ENCODE measurements at places on chromosomes 12 and 14. TPM values are rescaled to one million over a fixed set of nuclear protein-coding genes. Genes with fewer than 3 reads are reported as not detected.

DNA sequence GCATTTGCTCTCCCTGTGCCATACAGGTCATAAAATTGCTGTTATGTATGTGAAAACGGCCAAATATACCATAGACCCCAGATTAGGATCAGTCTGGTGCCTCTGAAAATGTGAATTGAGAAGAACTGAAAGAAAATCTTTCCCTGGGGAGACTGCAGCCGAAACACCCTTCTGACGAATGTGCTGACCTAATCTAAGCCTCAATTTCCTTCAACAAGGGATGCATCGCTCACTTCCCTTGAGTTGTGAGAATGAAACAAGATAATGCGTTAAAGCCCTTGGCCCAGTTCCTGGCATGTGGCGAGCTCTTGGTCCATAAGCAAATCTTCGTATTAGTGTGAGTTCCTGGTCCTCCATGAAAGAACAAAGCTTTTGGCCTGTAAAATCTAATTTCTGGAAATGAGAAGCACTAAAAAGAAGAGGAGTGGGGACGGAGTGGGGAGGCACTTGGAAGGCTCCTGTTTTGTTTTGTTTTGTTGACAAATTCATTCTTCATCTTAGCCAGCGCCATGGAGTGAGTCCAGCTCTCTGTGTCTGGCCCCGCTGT lies 49.5 kb upstream of the RTRAF start:
- H3K27me3 ChIP-seq, result peaks cover 3% of the 10 kb centered on the region
- no peaks in the 10 kb centered on the region for H3K36me3 ChIP-seq
- no peak overlapping the region for H3K4me3 ChIP-seq
- no peak overlapping the region for H3K27ac ChIP-seq
- H3K4me1 ChIP-seq, result no peaks in the 10 kb centered on the region

The OTOGL gene
- total RNA-seq, result not detected

DNA sequence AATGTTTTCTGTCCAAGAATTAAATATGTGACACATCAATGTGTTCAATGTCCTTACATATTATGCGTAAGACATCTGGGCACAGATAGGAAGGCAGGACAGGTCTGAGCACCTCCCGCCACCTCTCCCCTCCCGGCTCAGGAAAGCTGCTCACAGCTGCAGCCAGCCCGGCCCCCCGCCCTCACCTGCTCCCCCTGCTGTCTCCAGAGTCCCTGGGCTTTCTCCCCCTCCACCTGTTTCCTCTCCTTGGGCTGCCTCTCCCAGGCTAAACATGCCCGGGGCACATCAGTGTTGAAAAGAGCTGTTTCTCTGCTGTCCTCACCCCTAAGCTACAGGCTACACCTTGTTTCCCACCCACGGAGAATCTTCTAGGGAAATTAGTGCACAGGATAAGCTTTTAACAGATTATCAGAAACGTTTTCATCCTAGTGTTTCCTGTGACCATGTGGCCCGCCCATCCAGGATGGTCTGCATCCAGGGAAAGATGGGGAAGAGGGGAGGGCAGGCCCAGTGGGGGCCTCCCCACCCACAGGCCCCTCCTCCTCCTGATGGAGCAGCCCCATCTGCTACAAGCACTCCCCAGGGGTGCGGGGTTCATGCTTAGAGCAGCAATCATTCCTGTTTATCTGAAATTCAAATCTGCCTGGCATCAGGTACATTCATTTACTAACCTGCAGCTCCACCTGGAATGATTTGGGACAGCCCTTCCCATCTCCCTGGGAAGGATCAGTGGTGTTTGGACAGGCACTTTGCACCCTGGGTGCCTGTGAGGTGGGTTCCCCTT lies 273.8 kb upstream of the SFSWAP start:
- H3K4me1 ChIP-seq, result peaks cover 20% of the 10 kb centered on the region
- H3K36me3 ChIP-seq, result no peaks in the 10 kb centered on the region
- H3K4me3 ChIP-seq, result no peak overlapping the region
- no peaks in the 10 kb centered on the region for H3K27me3 ChIP-seq

DNA sequence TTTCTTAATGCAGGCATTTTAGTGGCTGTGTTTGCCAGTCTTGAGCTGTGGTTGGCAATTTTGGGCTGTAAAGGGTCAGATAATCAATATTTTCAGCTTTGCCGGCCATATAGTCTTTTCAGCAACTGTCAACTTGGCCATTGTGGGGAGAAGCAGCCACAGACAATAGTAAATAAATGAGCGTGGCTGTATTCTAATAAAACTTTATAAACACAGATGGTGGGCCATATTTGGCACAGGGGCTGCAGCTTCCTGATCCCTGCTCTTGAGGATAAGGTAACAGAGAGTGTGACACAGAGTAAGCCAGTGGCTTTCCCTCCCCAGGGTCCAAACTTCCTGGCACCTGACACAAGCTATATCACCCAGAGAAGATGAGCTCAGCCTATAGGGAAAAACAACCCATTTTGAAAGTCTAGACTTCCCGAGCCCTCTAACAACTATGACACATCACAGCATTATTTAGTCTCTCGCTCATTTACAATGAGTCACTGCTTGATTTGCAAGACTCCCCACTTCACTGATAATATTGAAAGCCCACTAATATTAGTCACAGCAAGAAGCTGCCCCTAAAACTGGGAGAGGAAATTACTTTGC lies 163.1 kb upstream of the TMPO start:
- no peak for DNase-seq
- no peaks in the 10 kb centered on the region for H3K4me1 ChIP-seq
- H3K27me3 ChIP-seq, result no peaks in the 10 kb centered on the region
- H3K4me3 ChIP-seq, result no peak overlapping the region
- H3K36me3 ChIP-seq, result no peaks in the 10 kb centered on the region

GRCh38 chr14:103533137-103533998 lies 4.4 kb downstream of the TRMT61A start:
- no peaks in the 10 kb centered on the region for H3K27me3 ChIP-seq
- H3K4me1 ChIP-seq, result peaks cover 82% of the 10 kb centered on the region
- H3K36me3 ChIP-seq, result peaks cover 51% of the 10 kb centered on the region
- no peak overlapping the region for H3K27ac ChIP-seq

- H3K36me3 ChIP-seq, result no peaks in the 10 kb centered on the region
- no peak overlapping the region for H3K4me3 ChIP-seq
- DNase-seq, result no peak
- no peaks in the 10 kb centered on the region for H3K4me1 ChIP-seq
- no peak overlapping the region for H3K27ac ChIP-seq
- no peaks in the 10 kb centered on the region for H3K27me3 ChIP-seq
These were observed 124.1 kb upstream of the E2F7 start for GRCh38 chr12:77189458-77189857.

- peaks cover 42% of the 10 kb centered on the region for H3K4me1 ChIP-seq
- peak overlapping the region; percentile 96 for H3K27ac ChIP-seq
- H3K4me3 ChIP-seq, result peak overlapping the region; percentile 23
- DNase-seq, result peak; percentile 94
These were observed 71.8 kb downstream of the NINJ2 start for GRCh38 chr12:591167-592023.

DNA sequence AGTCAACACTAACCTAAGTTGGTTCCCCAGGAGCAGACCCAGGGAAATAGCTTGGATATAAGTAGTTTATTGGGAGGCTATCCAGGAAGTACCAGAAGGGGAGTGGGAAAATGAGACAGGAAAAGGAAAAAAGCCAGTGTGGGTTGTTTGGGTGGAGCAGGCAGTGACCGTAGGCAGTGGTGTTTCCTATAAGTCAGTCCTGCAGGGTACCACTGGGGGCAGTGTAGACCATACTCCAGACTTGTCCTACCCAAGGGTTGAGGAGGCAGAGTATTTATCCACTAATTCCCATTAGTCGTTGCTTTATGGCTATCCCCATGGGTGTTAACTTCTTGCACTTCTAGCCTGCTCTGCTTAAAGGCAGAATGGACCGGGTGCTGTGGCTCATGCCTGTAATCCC lies 6.4 kb upstream of the CCDC60 start:
- H3K36me3 ChIP-seq, result no peaks in the 10 kb centered on the region
- no peaks in the 10 kb centered on the region for H3K27me3 ChIP-seq
- no peak overlapping the region for H3K27ac ChIP-seq
- no peaks in the 10 kb centered on the region for H3K4me1 ChIP-seq
- peak; percentile 37 for DNase-seq

DNA sequence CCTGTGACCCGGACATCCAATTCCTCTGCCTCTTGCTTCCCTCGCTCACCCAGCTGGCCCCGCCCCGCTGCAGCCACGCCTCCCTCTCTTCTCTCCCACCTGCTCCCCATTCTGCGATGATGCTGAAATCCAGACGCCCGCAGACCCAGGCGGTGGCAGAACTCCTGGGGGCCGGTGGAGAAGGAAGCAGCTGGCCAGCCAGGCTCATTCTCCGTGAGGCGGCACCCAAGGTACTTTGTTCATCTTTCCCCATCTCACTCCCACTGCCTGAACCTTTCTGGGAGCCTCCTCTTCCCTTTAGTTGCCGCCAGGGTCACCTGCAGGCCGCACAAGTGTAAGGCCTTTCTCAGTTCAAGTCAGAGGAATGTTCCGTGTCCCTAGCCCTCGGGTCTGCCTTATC lies 35.7 kb downstream of the FOXN4 start:
- no peak overlapping the region for H3K4me3 ChIP-seq
- DNase-seq, result no peak

The NANOG gene
- 0.04 TPM for total RNA-seq

The HCFC2 gene
- 3.8 TPM for total RNA-seq

DNA sequence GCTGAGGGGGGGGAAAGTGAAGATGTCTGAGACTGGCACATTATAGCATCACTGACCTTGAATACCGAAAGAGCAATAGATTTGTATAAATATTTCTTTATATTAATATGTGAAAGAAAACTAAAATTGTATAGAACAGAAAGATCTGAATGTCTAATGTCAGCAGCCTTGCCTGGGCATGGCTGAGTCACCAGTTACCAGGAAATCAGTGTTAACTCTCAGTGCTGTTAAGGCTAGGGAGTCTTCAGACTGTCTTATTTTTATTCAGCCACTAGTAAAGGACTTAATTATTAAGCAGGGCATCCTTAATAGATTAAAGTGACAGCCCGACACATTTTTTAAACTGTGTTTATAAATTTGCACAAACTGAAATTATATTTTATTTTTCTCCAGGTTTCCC lies 122.9 kb upstream of the AEBP2 start:
- H3K27me3 ChIP-seq, result no peaks in the 10 kb centered on the region
- H3K27ac ChIP-seq, result no peak overlapping the region
- no peaks in the 10 kb centered on the region for H3K4me1 ChIP-seq
- DNase-seq, result no peak
- H3K36me3 ChIP-seq, result no peaks in the 10 kb centered on the region
- no peak overlapping the region for H3K4me3 ChIP-seq

The SRGAP1 gene
- 0.09 TPM for total RNA-seq

The RAPGEF3 gene
- 0.78 TPM for total RNA-seq

The KLRF1 gene
- 0.72 TPM for total RNA-seq

The JPH4 gene
- 0.13 TPM for total RNA-seq

DNA sequence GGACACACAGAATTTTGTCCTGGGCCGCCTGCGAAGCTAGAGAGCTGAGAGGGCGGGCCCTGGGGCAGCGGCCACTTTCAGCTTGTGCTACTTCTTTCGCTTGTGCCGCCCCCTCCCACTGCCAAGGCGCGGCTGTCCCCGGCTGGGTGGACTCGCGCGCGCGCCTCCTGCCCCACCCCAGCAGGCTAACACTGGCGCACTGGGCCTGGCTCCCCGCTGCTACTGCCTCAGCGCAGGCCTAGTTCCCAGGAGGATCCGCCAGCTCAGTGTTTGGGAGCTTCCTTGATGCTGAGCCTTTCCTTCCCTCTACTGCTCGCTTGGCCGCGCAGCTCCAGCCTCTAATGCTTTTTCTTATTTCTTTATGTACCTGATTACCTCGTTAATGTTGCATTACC lies 27.4 kb upstream of the METAP2 start:
- H3K36me3 ChIP-seq, result no peaks in the 10 kb centered on the region
- no peak overlapping the region for H3K27ac ChIP-seq
- DNase-seq, result peak; percentile 40
- H3K4me3 ChIP-seq, result no peak overlapping the region
- peaks cover 11% of the 10 kb centered on the region for H3K27me3 ChIP-seq

The NIN gene
- 7.4 TPM for total RNA-seq

- peaks cover 3% of the 10 kb centered on the region for H3K4me1 ChIP-seq
- peak overlapping the region; percentile 53 for H3K4me3 ChIP-seq
- DNase-seq, result no peak
- peaks cover 16% of the 10 kb centered on the region for H3K36me3 ChIP-seq
- H3K27me3 ChIP-seq, result no peaks in the 10 kb centered on the region
These were observed 439 bp upstream of the ANAPC5 start for GRCh38 chr12:121352682-121353018.

DNA sequence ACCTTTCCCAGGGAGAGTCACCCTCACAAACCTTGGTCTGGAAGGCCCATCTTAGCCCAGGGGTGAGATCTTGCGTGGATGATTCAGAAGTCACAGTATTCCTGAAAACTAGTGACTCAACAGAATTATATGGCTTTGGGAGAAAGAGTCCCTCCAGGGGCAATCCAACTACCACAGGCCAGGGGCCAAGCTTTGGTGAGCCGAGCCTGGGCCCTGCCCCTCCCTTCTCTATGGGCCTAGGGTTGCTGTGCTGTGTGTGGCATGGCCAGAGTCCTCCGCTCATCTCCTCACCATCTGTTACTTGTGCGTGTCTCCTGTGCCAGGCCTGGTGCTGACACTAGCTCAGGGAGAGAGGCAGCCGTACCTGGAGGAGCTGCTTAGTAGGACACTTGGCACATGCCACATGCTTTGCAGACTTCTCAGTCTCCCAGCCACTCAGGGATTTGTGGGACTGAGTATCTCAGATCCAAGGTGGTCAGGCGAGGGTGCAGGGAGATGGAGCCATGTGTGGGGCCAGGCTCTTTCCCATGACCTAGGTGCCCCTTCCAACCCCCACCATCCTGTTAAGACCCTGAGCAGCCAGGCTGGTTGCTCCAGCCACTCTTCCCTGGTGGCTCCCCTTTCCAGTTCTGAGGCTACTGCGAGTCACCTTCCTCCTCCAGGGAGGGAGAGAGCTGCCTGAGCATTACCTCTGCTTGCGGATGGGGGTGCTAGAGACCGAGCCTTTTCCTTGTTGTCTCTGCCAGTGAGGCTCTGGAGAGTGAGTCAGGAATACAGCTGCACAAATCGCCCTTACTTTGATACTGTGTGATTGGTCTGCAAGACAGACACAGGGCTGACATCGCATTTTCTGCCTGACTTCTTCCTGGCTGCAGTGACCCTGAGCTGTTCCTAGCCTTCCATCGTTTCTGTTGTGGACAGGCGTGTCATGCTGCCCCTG lies 94.1 kb downstream of the SLC25A47 start:
- peak overlapping the region; percentile 48 for H3K27ac ChIP-seq
- DNase-seq, result peak; percentile 81
- H3K4me1 ChIP-seq, result peaks cover 9% of the 10 kb centered on the region
- no peaks in the 10 kb centered on the region for H3K36me3 ChIP-seq

The MYF5 gene
- not detected for total RNA-seq

- no peaks in the 10 kb centered on the region for H3K36me3 ChIP-seq
- no peak within 1 kb of the TSS for H3K27ac ChIP-seq
- H3K4me1 ChIP-seq, result peaks cover 5% of the 10 kb centered on the region
- no peak within 1 kb of the TSS for H3K4me3 ChIP-seq
- no peak for DNase-seq
- H3K27me3 ChIP-seq, result peaks cover 27% of the 10 kb centered on the region
These were observed at the start of gene PIANP for GRCh38 chr12:6700646-6701051. Gene PIANP (minus strand): TSS chr12:6700815. CDS start chr12:6698061, 2,754 bp downstream.

The SRRM4 gene
- total RNA-seq, result not detected

GRCh38 chr14:48527832-48528231 lies 852.4 kb upstream of the MDGA2 start:
- H3K27ac ChIP-seq, result no peak overlapping the region
- no peaks in the 10 kb centered on the region for H3K4me1 ChIP-seq
- no peaks in the 10 kb centered on the region for H3K36me3 ChIP-seq
- DNase-seq, result no peak

Data from K562 (cell line).